ENCODE measurements at places on chromosomes 1 and 21.
A peak's percentile ranks its signal among the peaks of the same experiment; 100 is the strongest.

DNA sequence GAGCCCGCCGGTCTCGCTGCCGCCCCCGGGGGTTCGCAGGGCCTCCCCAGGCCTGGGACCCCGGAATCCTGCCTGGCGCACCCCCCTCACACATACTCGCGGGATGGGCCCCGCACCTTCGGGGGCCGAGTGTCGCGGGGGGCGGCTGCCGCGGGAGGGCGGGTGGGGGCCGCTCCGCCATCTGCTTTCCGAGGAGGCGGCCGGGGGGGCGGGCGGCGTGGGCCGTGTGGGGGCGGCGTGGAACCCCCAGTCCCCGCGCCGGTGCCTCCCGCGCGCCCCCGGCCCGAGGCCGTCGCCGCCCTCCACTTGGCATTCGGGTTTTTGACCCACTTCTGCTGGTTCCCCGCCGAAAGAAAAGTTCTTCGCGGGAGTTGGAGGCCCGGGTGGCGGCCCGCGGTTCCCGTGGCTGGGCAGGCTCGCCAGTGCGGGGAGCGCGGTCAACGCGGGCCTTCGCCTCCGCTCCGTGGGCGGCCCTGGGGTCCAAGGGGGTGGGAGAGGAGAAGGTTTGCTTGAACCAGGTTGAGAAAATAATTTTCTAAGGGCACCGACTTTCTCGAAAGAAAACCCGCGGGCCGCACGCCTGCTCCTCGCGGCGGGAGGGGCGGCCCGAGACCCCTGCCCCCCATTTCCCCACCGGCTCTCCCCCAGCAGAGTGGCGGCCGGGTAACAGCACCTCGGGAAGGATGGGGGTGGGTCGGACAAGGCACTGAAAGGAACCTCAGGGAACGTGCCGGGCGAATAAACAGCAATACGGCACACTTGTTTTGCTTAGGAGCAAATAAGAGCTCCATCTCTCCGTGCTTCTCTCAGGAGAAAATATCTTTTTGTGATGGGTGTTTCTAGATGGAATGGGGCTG, 1.6 kb downstream of the PHF13 start:
- no peak for DNase-seq

- DNase-seq: no peak
Measured at GRCh38 chr1:2880812-2881295, 79.4 kb upstream of the TTC34 start.

DNA sequence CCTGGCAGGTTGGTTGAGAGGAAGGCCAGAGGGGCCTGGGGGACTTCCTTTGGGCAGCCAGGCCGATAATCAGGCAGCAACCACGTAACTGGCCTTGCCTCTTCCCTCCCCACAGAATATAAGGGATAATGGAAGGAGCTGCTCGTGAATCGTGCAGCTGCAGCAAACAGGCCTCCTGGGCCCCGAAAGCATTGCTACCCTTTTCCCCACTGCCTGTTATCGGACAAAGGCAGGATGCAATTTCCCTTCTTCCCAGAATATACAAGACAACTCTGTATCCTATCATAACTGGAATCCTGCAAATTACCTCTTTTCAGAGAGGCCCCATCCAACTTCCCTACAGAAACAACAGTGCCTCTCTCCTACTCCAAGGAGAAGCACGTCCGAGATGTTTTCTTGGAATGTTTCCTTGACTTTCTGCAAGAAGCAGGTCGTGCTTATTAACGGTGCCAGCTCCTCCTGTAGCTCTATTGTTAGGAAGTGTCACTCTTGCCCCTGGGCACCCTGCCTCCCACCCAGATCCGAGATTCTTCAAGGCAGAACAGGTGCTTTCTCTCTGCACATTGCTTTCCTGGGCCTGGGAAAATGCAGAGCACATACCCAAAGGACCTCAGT, 106.0 kb upstream of the TIAM1 start:
- no peak for DNase-seq

- DNase-seq: peak; percentile 76
Measured at GRCh38 chr21:21163904-21164303, 165.7 kb downstream of the NCAM2 start.

DNA sequence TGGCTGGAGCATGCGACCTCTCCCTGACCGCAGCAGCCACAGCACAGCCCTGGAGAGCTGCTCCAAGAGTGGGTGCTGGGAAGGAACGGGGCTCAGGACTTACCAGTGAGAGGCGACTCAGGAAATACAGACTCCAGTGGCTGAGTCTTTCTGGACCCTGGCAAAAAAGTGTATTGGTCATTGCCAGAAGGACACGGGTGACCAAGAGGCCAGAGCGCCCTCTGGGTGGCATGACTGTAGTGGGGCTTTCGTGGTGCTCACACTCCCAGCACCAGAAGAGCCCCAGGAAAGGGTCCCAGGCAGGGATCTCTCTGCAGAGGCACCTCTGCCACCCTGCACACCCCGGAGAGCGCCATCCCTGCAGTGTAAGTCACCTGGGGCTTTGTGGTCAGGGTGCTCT, 8.9 kb upstream of the PRDM16 start:
- no peak for DNase-seq

GRCh38 chr1:228156515-228156881, 6.8 kb downstream of the GJC2 start:
- DNase-seq: no peak

GRCh38 chr1:69747207-69747606, 179.5 kb downstream of the LRRC7 start:
- no peak for DNase-seq

GRCh38 chr1:205356440-205357139, at the start of gene KLHDC8A:
Gene KLHDC8A, minus strand, starts transcription at chr1:205356922. Its CDS starts 13,318 bp downstream, at chr1:205343604.
- DNase-seq: peak; percentile 18

DNA sequence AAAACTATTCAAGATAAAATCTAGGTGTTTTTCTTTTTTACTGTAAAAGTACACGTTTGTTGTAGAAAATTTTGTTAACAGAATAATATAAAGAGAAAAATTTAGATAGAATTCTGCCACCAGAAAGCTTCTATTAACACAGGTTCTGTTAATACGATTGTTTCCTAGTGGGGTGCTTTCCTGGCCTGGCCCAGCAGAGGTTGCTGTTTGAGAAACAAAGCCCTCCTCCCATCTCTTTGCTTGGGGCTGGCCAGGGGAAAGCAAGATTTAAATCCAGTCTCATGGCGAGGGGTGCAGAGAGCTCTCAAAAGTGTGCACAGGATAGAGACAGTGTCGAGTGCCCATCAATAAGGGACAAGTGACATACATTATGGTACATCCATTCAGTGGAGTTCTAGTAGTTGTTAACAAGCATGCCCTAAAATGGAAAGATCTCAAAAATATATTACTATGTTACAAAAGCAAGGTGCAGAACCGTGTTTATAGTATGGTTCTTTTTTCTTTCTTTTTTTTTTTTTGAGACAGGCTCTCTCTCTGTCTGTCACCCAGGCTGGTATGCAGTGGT, 14.6 kb upstream of the ACBD3 start:
- no peak for DNase-seq

GRCh38 chr1:3504151-3504821, 49.8 kb downstream of the ARHGEF16 start:
- peak; percentile 42 for DNase-seq

- DNase-seq: peak; percentile 53
Measured at GRCh38 chr1:42146626-42147320, 6.4 kb upstream of the GUCA2B start.

DNA sequence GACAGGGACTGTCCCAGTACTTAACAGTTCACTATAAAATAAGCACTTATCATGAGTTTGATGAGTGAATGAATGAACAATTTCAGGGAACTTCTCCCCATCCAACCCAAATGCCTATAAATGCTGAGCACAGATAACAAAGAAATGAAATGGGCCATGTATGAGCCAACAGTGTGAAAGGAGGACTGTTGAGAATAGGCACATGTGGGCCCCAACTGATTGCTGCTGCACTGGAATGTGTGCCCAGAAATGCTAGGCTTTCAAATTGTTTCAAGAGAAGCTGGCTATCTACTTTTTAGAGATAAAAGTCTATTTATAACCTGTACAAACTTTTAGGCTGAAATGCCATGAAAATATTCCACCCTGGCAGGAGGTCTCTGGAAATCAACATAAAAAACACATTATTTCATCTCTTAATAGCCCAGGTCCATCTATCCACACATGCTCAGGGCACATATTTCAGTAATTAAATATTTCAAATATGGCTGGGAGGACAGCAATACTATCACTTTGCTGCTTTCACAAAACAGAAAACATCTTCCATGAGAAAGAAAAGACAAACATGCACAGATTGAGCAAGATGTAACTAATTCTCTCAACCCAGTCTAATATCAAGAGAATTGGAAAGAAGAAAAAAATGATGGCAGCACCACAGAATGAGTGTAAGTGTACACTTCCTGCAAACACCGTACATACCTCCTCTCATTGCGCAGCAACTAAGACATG, 49.8 kb downstream of the COLGALT2 start:
- peak; percentile 12 for DNase-seq

GRCh38 chr1:62891956-62892562, 108.1 kb downstream of the ATG4C start:
- DNase-seq: no peak

- DNase-seq: no peak
Measured at GRCh38 chr1:223030871-223031400, 112.1 kb downstream of the TLR5 start.

GRCh38 chr1:4016351-4017130, 116.5 kb upstream of the C1orf174 start:
- DNase-seq: no peak

DNA sequence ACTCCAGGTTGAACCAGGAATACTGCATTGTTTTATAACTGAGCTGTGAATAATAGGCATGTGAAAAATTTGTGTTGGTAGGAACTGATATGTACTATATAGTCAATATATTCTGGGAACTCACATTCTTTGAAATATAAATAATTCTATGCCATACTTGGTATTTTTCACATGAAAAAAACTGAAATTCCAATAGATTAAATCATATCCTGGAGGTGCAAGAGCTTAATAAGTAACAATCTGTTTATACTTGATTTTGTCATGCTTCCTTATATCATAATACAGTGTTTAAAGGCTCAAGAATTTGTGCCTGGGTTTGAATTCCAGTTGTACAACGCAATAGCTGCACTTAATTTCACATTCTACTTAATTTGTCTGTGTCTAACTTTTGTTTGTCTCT, 387.0 kb downstream of the USP25 start:
- DNase-seq: peak; percentile 89

DNA sequence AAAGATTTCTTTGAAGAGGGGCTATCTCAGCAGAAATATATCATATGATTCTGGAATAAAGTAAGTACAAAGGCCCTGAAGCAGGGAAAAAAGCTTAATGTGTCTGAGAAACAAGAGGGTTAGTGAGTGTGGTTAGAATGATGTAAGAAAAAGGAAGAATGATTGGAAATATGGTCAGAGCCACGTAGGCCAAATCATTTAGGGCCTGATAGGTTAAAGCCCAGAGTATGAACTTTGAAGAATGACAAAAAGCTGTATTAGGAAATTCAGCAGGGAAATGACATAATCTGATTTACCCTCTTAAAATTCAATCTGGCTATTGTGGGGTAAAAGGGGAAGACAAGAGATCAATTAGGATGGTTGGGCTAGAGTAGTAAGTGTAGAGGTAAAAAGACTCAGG, 69.0 kb upstream of the MUTYH start:
- no peak for DNase-seq

DNA sequence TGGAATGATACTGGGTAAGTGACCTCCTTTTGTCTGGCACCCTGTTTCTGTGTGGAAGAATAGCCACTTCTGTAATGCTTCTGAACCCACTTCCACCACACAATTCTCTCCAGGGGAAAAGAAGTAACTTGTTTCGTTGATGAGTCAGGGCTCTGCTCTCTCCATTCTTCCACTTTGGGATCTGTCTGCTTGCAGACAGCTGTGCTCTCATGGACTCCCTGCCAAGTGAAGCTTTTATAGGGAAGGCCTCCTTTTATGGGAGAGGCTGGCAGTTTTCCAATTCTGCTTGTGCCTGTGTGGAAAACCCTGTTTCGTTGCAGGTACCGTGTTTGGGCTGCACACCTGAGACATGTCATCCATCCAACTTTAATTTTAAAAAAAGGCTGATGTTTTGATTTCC, 130.7 kb downstream of the GIPC2 start:
- peak; percentile 92 for DNase-seq

GRCh38 chr1:204151552-204152309, at the start of gene ETNK2:
Gene ETNK2, minus strand, starts transcription at chr1:204152044. Its CDS starts 192 bp downstream, at chr1:204151852.
- DNase-seq: peak; percentile 60

GRCh38 chr1:30541721-30542485, 181.5 kb downstream of the MATN1 start:
- no peak for DNase-seq

DNA sequence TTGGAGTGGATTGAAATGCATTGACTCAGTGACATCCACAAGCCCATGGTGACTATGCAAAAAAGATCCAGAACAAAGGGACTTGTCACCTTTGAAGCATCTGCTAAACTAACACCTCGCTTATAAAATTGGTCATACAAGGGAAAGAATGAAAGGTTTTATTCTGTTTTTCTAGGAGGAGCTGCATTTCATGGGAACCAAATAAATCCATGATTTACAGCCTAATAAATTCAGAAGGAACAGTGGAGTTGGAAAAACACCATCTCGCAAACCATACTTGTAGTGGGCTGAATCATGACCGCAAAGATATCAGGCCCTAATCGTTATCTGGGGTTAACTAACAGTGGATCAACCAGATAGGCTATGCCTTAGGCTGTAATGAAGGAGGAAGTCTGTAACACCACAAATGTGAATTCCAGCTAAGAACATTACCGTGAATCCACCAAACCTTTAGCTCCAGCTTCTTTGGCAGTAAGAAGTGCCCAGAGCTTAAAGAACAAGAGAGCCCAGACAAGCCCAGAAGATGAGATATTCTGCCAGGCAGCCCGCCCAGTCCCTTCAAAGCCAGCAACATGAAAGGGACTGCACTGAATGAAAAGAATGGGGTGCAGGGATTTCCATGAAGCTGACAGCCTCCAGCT, 27.4 kb downstream of the RSPH1 start:
- DNase-seq: no peak

DNA sequence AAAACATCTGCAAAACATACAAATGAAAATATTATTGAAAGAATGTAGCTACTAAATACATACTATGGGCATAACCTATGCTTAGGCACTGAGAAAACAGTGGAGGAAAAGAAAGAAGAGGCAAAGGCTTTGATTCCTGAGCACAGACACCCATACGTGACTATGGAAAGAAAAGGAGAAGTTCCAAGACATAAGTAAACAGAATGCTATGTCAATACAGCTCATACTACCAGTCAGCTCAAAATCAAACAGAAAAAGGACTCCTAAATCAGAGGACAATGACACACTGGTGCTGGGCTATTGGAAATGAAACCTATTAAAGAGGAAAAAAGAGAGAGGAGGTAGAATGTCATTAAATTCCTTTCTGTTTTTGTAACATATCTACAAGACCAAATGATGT, 225.4 kb downstream of the SMYD3 start:
- no peak for DNase-seq

DNA sequence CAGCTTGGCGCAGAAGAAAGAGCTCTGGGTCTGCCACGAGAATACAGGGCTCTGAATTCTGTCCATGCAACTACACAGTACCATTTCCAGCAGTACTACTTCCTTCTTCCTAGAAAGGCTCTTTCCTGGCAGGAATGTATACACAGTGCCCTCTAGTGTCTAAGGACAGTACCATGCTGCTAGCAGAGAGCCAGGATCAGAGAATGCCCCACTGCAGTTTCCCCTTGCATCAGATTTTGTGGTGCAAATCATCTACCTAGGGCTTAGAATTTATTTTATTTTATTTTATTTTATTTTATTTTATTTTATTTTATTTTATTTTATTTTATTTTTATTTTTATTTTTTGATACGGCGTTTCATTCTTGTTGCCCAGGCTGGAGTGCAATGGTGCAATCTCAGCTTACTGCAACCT, 50.8 kb downstream of the PAX7 start:
- DNase-seq: peak; percentile 39
